ENCODE measurements at places on chromosomes 5 and 9.

GRCh38 chr5:125478599-125478998, 732.2 kb upstream of the ZNF608 start:
- no peak for DNase-seq

GRCh38 chr5:77851176-77852067, 75.3 kb upstream of the TBCA start:
- peak; percentile 15 for DNase-seq

- no peak for DNase-seq
Observed at GRCh38 chr5:53090229-53090628, 19.3 kb downstream of the MOCS2 start.

- DNase-seq: no peak
Observed at GRCh38 chr9:111001526-111001925, 36.7 kb downstream of the LPAR1 start.

DNA sequence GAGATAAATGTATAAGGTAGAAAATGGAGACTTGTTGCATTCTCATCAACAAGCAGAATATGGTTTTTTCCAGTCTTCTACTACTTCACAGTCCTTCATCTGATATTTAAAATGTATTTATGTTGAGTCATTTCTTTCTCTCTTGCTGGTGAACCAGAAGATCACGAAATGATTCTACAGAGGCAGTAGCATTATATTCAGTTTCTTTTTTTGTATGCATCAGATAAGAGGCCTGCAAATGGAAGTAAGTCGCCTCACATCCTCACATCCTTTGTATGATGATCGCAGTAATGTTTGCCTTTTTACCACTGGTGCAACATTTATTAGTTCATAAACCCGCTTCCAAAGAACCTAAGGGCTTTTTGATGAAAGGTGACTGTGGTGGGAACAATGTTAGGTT, 22.1 kb upstream of the IL13 start:
- DNase-seq: no peak

Data from LHCN-M2 (cell line).